ENCODE measurements at places on chromosomes 4 and X.
A peak's percentile ranks its signal among the peaks of the same experiment; 100 is the strongest.

DNA sequence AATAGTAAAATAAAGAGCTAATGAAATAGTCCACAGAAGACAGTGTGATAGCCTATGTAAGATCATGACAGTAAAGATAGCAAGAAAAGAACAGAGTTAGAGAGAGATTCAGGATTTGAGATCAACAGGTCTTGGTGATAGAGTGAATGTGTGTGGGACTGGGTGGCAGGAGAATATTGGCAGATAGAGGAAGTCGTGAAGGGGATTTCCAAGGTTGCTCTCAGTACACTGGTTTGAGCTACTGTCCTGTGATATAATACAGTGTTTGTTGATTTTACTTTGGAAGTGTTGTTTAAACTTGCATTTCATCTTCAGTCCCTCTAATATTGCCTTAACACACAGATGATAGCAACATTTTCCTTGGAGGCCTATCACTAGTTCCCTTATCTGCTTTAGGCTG is 44.1 kb downstream of the DTHD1 start:
- DNase-seq, result no peak

DNA sequence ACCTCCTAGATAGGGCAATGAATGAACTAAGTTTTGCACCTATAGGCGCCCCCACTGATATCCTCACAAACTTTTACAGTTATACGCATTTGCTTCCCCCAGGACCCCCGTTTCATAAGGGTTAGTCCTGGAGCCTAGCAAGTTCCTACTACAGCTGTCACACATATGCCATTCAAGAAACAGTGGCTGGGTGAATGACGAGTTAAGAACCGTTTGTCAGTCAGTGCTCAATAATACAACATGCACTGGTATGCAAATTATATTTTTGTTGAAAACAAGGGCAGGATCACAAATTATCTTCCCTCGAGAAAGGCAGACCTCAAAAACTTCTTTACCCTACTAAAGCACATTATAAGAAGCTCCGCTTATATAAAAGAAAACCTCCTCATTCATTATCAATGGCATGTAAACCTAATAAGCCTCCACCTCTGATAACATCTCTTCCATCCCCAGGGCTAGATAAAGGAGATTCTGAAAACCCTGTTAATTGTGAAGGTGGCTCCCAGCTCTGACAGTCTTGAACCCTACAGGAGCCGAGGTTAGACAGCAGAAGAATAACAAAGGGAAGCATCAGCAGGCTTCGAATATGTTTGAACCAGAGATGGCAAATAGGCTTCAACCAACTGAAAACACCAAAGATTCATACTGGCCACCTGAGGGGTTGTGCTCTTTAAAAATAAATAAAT is 40.3 kb downstream of the AFAP1 start:
- no peak for DNase-seq

DNA sequence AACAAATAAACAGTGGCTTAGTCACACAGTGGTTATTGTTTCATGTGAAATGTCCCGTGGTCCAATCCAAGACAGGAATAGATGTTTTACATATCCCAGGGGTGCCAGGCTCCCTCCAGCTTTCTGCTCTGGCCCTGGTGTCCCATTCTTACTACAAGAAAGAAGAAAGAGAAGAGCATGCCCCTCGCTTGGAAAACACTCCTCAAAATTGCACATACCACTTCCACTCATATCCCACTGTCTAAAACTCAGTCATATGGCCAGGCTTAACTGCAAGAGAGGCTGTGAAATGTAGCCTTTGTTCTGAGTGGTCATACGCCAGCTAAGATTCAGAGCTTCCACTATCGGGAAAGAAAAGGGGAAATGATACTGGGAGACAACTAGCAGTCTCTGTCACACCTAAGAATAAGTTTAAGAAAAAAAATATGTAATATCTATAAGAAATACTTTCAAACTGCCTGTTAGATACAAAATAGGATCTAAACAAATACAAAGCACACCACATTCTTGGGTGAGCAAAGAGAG is 306.8 kb upstream of the FAM241A start:
- no peak for DNase-seq

DNA sequence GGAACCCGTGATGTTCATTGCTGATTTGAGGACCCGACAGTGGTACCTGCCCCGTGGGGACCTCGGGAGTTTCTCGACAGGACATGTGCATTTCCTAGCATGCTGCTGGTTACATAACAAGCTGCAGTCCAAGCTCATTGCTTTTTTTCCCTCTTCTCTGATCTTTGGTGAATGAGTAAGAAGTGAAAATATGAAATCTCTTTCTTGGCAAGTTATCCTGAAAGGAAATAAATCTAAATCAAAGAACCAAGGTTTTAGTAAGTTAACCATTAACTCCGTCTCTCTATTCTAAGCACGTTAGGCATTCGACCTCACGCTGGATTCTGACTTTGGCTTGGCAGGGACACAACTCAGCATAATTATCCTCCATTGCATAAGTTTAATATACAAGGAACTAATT is 86.6 kb downstream of the STK32B start:
- peak; percentile 25 for DNase-seq

DNA sequence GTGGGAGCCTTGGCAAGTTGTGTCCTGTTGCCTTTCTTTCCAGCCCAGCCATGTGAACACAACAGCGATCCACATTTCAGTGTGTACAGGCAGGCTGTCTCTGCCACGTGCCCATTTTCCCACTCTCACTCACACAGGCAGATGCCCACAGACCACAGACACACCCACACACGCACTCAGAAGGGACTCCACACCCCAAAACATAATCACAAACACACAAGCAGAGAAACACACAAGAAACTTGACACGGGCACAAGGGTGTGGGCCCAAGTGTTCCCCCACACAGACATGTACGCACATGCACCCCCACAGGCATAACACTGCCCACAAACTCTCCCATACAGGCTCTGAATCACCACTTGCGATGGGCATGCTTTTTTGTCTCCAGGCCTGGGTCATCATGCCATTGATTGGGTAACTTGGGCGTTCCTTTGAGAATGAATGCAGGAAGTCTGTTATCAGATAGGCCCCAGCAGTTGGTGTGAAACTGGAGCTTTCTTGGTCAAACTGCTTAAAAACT is 84.3 kb downstream of the NBDY start:
- DNase-seq, result no peak

DNA sequence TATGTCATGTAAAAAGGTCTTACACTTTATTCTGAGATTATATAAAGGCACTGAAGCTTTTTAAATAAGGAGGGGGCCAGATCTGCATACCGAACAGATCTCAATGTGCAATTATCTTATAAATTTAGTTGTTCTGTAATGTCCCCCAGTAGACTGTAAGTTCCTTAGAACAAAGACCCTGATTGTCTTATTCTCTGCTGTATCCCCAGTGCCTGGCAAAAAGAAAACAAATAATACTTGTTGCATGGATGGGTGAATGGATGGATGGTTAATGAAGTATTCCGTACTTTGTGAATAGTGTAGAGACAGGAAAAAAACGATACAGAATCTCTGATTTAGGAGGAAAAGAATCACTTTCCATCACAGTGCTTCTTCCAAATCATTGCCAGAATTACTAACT is 141.5 kb downstream of the CHM start:
- no peak for DNase-seq

DNA sequence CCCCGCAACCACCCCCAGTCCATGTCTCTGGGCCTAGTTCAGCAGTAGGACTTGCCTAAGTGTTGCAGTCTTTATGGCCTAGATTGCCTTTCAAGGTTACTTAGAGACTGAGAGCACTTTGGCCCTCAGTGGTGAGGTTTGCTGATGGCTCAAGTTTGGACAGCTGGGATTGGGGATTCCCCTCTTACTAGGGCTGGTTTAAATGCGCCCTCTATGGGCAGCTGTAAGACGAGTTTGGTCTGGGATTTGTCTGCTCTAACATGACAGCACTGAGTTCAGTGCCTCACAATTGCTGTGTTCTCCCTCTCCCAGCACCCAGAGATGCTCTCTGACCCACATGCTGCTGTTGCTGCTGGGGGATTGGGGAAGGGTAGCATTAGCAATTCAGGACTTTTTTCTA is 23.1 kb downstream of the DACH2 start:
- DNase-seq, result peak; percentile 47

- no peak for DNase-seq
These were observed 132.1 kb upstream of the RAPGEF2 start for GRCh38 chr4:158970812-158971211.

GRCh38 chrX:154444755-154445246 is 860 bp downstream of the FAM50A start:
- no peak for DNase-seq

- no peak for DNase-seq
These were observed 52.1 kb upstream of the CAPN6 start for GRCh38 chrX:111322231-111322855.
